ENCODE measurements at places on chromosomes 7 and 10.

- DNase-seq, result no peak
Observed at GRCh38 chr10:124325633-124325914, 93.1 kb downstream of the OAT start.

DNA sequence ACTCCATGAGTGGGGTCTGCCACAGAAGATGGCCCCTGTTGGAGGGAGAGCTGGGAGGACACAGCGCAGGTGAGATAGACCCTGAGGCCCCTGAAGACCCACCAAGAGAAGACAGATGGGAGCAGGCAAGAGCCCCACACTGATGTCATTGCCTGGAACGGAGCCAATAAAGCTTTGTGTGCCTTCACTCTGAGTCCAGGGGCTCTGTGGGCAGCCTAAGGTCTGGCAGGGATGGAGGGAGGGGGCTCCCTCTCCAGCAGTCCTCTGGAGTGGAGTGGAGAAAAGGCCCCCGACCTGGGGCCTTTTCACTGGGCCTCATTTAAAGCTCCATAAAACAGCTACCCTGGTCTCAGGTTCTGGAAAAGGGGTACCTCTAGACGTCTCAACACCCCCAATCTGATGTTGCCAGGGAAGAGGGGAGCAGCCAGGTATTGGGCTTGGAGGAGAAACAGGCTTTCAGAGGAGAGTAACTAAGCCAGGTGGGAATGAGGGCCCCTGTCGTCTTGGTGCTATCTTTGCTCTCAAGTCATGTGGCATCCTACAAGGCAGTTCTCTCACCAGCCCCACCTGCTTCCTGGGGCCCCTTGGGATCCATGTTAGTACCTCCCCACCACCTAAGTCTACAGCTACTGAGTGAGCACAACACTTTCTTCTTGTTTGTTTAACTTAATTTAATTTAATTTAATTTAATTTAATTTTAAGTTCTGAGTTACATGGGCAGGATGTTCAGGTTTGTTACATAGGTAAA, 1.4 kb downstream of the C10orf62 start:
- no peak for DNase-seq

GRCh38 chr10:129609551-129609950, 142.5 kb downstream of the MGMT start:
- no peak for DNase-seq

GRCh38 chr10:46218921-46219320, 67.9 kb upstream of the ANTXRL start:
- no peak for DNase-seq

GRCh38 chr10:79381804-79382221, 34.5 kb downstream of the PPIF start:
- no peak for DNase-seq

- no peak for DNase-seq
Observed at GRCh38 chr10:118107040-118107439, 60.3 kb upstream of the RAB11FIP2 start.

DNA sequence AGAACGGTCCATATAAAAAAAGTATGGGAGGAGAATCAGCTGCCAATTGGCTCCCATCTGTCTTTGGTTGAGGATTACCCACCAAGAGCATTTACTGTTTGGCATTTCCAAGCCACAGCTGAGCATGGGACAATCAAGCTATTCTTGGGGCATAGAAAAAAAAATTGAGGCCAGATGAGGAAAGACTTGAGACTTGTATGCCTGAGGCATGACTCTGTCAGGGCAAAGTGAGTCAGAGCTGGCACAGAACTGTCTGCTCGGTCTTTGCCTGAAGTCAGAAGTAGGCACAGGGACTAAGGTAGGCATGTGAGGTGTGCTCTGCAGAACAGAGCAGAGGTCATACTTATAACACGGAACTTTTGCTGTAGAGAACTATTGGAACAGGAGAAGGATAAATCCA, 126.5 kb upstream of the CHRM2 start:
- DNase-seq, result no peak

GRCh38 chr7:21596801-21597200, 54.0 kb downstream of the DNAH11 start:
- DNase-seq, result no peak

GRCh38 chr7:16921644-16922257, 40.0 kb upstream of the AGR3 start:
- no peak for DNase-seq

GRCh38 chr7:28517206-28517605, 104.9 kb downstream of the CREB5 start:
- DNase-seq, result no peak

DNA sequence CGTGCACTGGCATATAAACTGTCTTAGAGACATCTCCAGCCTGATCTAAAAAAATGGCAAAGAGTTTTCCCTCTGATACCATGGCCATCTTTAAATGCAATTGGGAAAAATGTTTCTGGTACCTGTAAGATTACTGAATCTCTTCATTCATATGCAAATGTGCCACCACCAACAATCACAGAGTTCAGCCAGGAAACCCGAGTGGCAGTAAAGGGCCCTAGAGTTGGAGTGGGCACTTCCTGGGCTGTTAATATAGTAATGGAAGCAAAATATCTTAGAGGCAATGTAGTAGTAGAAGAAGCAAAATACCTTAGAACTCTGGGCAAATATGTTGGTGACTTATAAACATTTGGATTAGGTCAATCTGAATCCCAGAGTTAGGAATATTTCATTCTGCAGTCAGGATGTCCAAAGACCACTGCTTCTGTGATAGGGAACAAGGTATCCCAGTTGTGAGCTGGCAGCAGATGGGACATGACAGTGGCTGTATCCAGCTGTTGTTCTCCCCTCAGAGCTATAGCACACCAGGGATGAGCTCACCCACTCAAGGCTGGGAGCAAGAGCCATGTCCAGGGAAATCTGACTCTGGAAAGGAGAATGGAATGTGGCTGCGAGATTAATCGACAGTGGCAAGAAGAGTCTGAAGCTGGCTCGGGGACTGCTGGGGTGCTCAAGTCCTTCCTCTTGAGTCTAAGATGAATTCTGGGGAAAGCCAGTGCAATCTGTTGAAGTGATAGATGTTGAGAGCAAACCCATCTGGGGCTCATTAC, 332.1 kb downstream of the PHTF2 start:
- DNase-seq, result no peak

- no peak for DNase-seq
Observed at GRCh38 chr7:32887395-32887794, 4.2 kb downstream of the KBTBD2 start.

DNA sequence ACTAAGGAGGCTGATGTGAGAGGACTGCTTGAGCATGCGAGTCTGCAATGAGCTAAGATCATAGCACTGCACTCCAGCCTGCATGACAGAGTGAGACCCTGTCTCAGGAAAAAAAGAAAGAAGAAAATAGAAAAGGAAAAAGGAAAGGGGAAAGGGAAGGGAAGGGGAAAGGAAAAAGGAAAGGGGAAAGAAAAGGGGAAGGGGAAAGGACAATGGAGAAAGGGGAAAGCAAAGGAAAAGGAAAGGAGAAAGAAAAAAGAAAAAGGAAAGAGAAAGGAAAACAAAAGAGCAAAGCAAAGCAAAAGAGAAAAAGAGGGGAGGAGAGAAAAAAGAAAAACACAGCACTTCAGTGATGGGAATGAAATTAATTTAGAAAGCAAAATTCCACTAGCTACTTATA, 179.3 kb downstream of the SRPK2 start:
- no peak for DNase-seq

DNA sequence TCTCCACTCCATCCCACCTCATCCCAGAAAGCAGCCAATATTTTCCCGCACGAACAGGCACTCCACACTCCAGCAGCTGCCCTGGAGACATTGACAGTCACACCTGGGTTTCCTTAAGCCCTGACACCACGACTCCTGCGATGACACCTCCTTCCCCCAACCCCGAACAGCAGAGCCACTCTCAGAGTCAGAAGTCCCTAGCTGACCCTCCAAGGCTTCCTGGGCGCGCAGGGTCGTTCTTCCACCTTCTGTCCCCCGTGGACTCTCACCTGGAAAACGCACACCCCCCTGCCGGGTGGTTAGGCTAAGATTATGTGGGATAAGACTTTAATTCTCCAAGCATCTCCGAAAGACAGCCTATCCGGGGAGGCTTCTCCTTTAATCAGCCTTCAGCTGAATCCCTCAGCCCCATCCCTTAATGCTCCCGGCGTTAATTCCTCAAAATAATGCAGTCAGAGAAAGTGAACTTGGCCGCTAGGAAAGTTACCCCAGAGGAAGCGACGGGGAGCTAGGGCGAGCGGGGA, 1.1 kb downstream of the DENND11 start:
- no peak for DNase-seq

GRCh38 chr10:69361303-69361614, 55.5 kb downstream of the TACR2 start:
- DNase-seq, result no peak

DNA sequence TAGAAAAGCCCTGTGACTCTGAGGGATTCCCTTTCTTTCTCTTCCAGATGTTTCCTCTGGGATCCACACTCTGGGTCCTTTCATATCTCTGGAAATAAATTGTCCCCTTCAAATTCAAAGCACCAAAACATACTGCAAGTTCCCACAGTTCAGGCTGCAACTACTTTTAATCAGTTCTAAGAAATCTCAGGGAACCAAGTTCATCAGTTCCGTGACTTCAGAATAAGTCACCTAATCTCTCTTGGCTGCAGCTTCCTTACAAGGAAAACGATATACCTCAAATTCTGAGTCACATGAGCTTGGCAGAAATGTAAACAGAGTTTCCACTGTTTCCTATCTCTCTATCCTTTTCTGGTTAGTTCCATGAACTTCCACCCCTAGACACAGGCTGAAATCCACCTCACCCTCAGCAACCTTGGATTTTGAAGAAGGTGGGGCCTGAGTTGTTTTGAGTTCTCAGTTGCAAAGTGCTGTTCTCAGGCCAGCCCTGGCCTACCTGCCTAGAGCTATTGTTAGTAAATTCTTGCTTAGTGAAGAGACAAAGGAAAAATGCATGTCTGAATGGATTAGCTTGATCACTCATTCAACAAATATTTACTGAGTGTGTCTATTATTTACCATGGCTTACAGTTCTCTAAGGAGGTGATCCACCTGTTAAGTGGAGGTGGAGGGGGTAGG, 59.3 kb upstream of the IL6 start:
- DNase-seq, result no peak

DNA sequence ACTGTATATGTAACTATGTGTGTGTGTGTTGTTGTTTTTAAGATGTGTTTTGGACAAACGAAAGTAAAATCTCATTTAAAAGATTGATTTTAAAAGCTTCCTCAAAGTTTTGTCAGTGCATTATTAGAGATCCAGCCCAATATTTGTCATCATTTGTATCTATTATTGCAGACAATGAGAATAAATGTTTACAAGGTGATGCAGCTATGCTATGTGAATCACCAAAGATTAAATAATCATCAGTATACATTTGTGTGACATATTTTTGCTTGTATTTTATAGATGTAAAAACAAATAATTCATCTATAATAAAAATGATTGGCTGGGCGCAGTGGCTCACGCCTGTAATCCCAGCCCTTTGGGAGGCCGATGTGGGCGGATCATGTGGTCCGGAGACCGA, 35.3 kb upstream of the RTKN2 start:
- DNase-seq, result no peak

- no peak for DNase-seq
Observed at GRCh38 chr7:12066521-12066920, 144.6 kb upstream of the TMEM106B start.

GRCh38 chr10:34835908-34836508, 20.9 kb upstream of the PARD3 start:
- DNase-seq, result no peak

- DNase-seq, result no peak
Observed at GRCh38 chr7:132537456-132538145, 38.7 kb downstream of the PLXNA4 start.

DNA sequence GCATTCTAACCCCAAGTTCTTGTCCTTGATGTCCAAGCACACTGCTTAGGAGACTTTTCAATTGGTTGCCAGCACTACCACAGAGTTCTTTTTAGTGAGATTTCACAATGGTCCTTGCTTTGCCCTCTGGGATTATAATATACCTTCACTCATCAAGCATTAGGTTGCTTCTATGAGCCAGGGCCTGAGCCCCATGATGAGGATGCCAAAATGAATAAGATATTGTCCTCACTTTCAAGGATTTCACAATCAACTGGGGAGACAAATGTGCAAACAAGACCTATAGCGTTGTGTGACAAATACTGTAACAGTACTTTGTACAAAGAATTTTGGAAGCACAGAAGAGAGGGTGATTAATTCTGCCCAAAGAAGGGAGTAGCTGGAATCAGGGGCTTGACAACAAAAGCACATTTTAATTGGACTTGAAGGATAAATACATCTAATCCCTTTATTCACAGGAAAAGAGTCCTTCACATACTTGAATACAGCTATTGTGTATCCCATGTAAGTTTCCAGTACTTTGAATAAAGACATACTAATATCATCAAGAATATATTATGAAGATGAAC, 263.6 kb upstream of the LRRN3 start:
- DNase-seq, result no peak

- no peak for DNase-seq
Observed at GRCh38 chr10:61338146-61338545, 115.0 kb downstream of the TMEM26 start.

Data from stimulated activated naive CD8-positive, alpha-beta T cell treated with anti-CD3 and anti-CD28 coated beads, Interleukin-15, amount 100 ng/mL, for 72 hours (primary cell).